ENCODE measurements at places on chromosomes 2 and 18.

DNA sequence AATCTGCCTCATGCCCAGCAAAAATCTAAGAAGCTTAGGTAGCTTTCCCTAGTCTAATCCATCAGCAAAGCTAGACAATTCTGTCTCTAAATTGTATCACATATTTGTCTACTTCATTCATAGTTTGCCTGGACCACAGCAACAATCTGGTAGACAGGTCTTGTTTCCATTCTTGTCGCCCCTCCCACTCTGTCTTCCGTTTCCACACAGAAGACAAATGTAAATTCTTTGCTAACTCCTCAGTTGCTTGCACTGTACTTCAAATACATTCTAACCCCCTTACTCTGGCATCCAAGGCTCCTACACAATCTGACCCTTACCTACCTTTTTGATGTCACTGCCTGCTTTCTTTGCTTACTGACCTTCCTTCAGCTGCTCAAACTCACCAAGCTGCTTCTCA lies 40.1 kb downstream of the THUMPD2 start:
- peak; percentile 42 for DNase-seq

GRCh38 chr2:239433777-239434403 lies 33.1 kb upstream of the HDAC4 start:
- peak; percentile 32 for DNase-seq

- no peak for DNase-seq
Observed at GRCh38 chr2:136031711-136032110, 46.3 kb upstream of the DARS1 start.

DNA sequence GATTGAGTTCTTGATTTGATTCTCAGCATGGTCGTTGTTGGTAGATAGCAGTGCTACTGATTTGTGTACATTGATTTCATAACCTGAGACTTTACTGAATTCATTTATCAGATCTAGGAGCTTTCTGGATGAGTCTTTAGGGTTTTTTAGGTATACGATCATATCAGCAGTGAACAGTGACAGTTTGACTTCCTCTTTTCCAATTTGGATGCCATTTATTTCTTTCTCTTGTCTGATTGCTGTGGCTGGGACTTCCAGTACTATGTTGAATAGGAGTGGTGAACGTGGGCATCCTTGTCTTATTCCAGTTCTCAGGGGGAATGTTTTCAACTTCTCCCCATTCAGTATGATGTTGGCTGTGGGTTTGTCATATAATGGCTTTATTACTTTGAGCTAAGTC lies 27.9 kb upstream of the CXCR2 start:
- no peak for DNase-seq

DNA sequence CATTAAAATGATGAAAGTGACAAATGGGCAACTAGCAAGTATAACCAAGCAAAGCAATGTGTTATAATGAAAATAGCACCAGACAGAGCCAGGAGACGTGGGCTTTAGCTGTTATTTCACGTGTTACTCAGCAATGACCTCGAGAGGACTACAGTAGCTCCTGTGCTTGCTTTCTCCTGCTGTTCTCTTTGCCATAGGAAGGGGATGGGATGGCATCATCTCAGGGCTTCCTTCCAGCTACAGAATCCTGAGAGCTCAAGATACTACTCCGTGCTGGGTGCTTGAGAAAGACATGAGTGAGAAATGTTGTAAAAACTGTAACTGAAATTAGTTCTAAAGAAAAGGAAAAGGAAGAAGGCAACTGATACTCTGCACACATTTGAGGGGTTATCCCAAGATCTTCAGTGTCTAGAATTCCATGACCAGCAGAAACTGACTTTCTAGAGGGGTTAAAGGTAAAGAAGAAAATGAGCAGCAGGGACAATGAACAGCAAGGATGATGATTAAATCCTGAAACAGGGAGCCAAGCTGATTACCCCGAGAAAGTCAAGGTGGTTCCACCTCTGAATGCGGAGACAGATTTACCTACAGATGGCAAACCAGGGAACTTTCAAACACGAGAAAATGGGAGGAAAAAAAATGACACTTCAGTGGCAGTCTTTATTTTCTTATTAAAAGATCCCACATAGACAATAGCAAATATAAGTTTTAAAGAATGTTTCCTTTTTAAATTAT lies 33.4 kb downstream of the GAREM1 start:
- DNase-seq, result no peak

DNA sequence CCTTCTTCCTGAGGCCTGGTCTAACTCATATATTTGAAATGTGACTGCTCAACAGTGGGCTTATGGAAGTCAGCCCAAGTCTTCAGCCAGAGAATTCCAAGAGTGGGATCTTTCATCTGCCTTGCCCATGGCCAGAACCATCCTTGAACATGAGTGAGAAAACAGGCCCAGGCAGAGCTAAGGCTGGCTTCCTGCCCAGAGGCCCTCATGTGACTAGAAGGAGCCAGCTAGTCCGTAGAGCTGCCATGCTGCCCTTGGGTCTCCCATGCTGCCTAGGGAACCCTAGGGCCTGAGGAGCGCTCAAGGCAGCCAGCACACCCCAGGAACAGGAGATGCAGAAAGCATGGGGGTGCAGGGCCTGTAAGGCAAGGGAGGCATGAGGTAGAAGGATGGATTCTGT lies 203.6 kb downstream of the FHOD3 start:
- DNase-seq, result no peak

DNA sequence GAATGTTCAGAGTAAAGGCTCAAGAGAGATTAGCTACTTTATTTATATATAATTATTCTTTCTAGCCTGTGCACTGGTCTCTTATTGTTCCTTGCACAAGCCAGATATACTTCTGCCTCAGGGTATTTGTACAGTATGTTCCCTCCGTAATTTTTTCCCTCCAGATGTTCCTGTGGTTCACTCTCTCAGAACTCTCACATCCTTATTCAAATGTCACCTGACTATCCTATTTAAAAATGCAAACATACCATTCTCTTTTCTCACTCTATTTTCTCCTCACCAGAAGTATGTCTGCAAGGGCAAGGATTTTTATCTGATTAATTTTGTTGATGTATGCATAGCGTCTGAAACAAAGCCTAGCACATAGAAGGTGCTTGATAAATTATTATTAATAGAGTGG lies 64.0 kb upstream of the CERS6 start:
- peak; percentile 2 for DNase-seq

- no peak for DNase-seq
Observed at GRCh38 chr2:70897977-70898226, 37.8 kb upstream of the ATP6V1B1 start.

DNA sequence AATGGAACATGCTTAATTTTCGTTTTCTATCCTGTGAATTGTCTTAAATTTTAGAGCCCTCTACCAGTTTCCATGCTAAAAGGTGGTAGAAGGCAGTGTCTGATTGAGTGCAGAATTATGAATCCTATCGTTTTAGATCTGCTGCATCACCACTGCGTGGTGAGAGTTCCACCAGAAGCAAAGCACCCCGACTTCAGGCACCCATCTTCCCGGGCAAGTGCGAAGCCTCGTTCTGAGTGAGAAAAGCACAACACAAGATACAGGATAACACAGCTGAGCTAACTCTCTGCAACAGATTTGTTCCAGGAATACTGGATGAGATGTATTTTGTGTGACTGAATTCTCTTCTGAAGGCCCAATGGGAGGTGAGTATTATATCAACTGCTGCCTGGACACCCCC lies 471.5 kb downstream of the EIPR1 start:
- DNase-seq, result no peak

- no peak for DNase-seq
Observed at GRCh38 chr2:173392731-173393130, 38.1 kb downstream of the CDCA7 start.

GRCh38 chr18:49948975-49949374 lies 135.6 kb upstream of the ACAA2 start:
- DNase-seq, result no peak

DNA sequence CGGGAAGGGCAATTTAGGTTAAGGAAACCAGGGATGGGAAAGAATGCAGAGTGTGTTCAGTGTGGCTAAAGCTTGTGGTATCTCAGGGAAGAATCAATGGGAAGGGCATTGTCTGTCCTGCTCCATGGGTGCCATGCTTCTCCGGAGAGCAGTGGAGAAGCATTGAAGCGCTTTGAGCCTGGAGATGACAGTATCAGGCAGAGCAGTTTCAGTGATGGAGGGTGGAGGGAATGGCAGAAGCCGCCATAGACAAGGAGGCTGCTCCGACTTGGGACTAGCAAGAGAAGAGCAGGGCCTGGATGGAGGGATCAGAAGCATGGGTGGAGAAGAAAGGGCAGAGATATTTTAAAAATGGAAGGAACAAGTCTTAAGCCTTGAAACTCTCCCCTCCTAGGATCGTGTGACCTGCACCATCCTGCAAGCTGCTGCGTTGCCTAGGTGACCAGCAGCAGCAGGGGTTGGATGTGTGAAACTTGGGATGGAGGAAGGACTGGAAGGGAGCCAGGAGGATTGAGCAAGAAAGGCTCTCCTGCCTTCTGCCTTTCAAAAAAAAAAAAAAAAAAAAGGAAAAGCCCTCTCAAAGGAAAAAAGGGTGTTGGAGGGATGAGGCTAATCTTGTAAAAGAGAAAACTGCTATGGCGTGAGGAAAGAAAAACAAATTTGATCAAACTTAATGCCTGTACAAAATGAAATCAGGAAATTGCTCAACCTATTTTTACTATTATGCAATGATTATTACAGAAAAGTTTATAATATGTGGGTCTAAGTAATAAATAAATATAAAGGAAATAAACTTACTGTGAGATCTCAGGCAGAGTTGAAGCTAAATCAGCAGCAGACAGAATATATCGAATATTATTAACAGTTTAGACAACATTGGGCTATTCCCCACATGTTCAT lies 493.8 kb upstream of the NRP2 start:
- peak; percentile 69 for DNase-seq

GRCh38 chr2:237497838-237498186 lies 10.8 kb downstream of the MLPH start:
- DNase-seq, result peak; percentile 28

DNA sequence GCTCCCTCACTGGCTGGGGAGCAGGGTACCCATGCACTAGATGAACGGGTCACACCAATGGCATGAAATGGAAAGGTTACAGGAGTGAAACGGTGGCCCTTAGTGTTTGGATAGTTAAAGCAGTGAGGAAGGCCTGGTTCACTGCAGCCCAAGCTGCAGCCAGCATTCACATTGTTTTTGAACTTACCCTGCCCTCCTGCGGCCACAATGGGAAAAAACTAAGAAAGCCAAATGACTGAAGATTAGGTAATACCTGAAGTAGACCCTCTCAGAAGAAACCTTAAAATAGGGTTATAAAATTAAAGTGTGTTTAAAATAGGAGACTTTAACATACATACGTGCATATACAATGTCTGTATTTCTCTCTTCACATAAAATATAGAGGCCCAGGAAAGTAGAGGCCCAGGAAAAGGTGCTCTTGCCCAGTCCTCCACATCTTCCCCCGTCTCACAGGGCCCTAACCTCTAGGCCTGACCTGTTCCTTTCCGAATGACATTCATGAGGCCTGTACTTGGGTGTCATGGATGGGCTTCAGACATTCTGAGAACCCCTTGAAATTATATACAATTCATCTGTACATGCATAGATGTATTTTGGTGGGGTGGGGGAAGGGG lies 33.3 kb downstream of the DOK1 start:
- DNase-seq, result peak; percentile 76

GRCh38 chr2:152115952-152116351 lies 17.1 kb upstream of the CACNB4 start:
- DNase-seq, result no peak

GRCh38 chr2:23503682-23504081 lies 118.7 kb downstream of the KLHL29 start:
- no peak for DNase-seq

DNA sequence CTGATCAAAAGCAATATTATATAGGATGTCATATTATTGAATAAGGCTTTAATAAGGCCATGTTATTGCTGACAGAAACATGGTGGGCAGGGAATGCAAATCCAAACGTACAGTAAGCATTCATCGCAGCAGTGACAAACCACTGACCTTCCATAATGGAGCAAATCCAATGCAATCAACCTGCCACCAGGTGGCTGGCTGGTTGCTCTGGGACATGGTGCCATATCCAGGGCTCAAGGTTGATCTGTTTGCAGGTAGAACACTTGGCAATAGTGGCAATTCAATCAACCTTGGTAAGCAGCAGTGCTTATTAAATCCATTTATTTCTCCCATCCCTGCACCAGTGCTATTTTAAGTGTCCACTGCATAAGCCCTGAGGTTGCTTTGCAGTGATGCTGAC lies 75.4 kb downstream of the CERKL start:
- DNase-seq, result no peak

GRCh38 chr18:76064998-76065397 lies 430.0 kb downstream of the ZNF516 start:
- DNase-seq, result no peak

GRCh38 chr2:218145124-218145523 lies 19.3 kb downstream of the CXCR2 start:
- DNase-seq, result no peak

DNA sequence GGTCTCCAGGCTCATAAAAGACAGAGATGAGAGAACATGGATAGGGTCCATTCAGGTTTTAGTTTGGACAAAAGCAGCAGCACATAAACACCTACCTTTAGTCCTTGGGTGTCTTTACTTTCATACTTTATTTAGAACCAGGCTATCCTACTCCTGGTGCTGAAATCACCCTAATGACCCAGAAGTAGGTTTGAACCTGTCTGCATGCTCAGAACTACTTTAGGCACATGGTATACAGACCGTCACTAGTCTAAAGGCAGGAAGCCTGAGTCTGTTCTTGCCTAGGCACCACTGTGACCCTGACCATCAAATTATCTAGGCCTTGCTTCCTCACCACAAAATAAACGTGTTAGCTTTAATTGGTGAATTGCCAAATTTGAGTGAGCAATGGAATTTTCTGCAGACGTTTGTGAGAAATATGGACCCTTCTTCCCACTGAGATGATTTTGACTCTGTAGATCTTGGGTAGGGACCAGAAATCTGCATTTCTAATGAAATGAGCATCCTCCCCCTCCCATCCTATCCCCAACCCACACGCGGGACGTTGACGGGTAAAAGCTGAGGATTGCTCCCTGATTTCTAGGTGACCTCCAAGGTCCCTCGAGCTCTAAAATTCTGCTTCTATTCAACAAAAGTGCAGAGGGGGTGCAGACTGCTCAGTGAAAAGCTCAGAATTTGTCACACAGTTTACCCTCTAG lies 75.1 kb downstream of the PLEKHM3 start:
- DNase-seq, result peak; percentile 11

GRCh38 chr2:84160453-84160852 lies 298.6 kb downstream of the SUCLG1 start:
- no peak for DNase-seq

GRCh38 chr2:241702155-241703031 lies 554 bp downstream of the ING5 start:
- peak; percentile 77 for DNase-seq

DNA sequence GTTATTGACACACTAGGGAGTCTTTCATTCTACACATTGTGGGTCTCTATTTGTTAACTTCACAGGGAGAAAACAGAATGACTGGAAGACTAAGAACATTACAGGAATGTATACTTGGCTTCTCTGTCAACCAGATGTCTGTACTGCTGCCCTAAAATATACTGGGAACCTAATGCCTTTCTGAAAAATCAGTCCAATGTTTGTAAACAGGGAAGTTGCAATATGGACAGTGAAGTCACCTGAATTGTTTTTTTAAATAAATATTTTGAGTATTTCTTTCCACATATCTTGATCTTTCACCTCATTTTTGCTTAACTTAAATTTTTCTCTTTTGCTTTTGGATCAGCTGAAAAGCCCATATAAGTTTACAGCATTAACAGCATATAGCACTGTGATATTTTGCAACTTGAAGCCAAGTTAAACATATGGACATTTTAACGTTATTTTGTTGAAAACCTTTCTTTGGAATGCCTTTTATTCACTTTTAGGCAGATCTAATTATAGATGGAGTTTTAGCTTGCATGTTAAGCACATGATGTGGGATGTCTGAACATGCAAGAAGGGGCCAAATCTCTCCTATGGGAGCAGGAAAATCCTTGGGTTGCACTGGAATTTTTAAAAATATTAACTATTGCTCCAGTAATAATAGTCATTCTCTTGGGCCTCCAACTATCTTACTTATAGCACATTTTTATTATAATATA lies 137.7 kb upstream of the TWIST2 start:
- DNase-seq, result no peak

All from astrocyte of the spinal cord (primary cell).